ENCODE measurements at places on chromosomes 12 and 14. TPM values are rescaled to one million over a fixed set of nuclear protein-coding genes. Genes with fewer than 3 reads are reported as not detected.

- H3K27me3 ChIP-seq, result peaks cover 8% of the 10 kb centered on the region
- peaks cover 20% of the 10 kb centered on the region for H3K4me1 ChIP-seq
- H3K36me3 ChIP-seq, result no peaks in the 10 kb centered on the region
Measured at GRCh38 chr12:94282675-94283074, 134.3 kb downstream of the PLXNC1 start.

DNA sequence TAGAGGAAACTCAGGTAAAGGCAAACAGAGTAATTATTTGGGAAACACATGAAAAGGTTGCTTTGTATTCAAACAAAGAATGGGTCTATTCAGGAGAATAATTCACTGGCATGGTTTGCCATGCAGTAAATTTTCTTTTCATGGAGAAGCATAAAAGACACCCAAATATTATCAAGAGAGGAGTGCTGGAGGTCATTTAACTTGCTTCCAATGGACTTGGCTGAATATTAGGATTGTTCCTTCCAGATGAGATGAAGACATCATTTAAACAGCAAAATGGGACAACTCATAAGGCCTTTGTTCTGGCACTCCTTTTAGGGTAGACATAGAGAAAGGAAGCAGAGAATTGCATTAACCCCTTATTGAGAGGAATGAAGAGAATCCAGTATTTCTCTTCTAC is 38.7 kb downstream of the WIF1 start:
- H3K27ac ChIP-seq, result no peak overlapping the region
- no peak for DNase-seq
- H3K4me1 ChIP-seq, result peaks cover 3% of the 10 kb centered on the region
- no peaks in the 10 kb centered on the region for H3K27me3 ChIP-seq
- H3K4me3 ChIP-seq, result no peak overlapping the region

GRCh38 chr12:120721866-120722265 is 3.8 kb upstream of the ACADS start:
- H3K27ac ChIP-seq, result no peak overlapping the region
- H3K4me1 ChIP-seq, result peaks cover 18% of the 10 kb centered on the region
- no peak for DNase-seq
- peaks cover 52% of the 10 kb centered on the region for H3K36me3 ChIP-seq

DNA sequence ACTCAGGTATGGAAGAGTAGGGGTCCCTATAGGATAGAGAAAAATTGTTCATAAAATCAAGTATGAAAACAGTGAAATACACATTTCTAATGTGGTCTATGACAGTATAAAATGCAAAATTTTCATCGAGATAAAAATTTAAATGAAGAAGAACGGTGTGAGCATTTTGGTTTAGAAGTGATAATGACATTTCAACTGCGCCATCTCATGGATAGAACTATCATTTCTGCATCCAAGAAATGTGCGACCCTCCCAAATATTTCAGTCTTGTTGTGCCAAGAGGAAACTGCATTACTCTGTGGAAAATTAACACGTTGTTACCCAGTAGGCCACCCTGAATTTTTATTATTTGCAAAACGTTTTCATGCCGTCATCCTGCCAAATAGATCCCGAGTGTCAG is 108.8 kb downstream of the CRACR2A start:
- peaks cover 6% of the 10 kb centered on the region for H3K36me3 ChIP-seq
- peaks cover 18% of the 10 kb centered on the region for H3K4me1 ChIP-seq
- H3K27ac ChIP-seq, result no peak overlapping the region

DNA sequence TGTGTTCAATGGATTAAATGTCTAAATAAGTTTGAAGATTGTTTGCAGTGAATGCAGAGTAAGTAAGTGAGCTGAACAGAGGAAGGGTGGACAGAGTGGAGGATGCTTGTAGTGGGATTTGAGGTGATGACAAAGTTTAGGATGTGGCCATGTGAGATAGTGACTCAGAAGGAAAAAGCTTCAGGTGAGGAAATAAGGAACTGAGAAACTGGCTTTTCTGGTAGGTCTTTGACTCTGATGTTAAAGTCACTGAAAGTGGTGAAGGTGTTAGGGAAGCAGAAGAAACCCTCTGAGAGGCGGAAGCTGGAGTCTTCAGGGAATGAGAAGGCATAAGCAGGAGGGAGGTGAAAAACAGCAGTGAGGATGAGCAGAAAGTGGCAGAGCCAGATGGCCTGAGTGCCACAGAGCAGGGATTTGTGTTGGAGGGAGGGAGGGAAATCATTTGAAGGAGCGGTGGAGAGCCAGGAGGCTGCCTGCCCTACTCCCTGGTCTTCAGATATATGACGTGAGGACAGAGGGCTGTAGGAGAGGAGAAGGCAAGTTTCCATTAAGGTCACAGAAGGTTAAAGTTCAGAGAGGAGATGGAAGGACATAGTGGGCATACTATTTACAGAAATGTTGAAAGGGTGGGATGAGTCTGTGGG is 24.8 kb downstream of the RGS6 start:
- peaks cover 4% of the 10 kb centered on the region for H3K36me3 ChIP-seq
- DNase-seq, result no peak
- H3K4me1 ChIP-seq, result peaks cover 32% of the 10 kb centered on the region
- no peaks in the 10 kb centered on the region for H3K27me3 ChIP-seq
- H3K27ac ChIP-seq, result no peak overlapping the region

GLT8D2 gene
- 3.8 TPM for total RNA-seq

SEC23A gene
- 44.1 TPM for total RNA-seq

LRTM2 gene
- total RNA-seq, result not detected

All from endothelial cell (in vitro differentiated cells).